ENCODE measurements at places on chromosomes 3 and 15.

GRCh38 chr3:101069901-101070798 is 76.9 kb upstream of the ABI3BP start:
- peak; percentile 51 for DNase-seq

GRCh38 chr3:156680243-156680914 is 6.0 kb downstream of the TIPARP start:
- no peak for DNase-seq

DNA sequence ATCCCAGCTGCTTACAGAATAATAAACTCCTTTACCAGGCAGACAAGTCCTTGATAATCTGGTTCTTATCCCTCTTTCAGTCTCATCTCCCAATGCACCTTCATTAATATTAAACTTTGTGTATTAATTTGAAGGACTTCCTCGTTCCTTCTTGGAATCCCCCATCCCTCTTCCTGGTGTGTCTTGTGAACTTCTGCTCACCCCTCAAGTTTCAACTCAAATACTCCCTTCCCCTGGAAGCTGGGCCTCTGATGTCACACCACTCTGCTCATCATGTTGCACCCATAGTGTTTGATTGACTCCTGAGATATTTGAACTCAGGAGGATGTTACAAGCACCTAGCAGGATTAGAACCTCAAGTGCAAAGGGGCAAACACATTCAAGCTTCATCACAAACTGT is 3.3 kb upstream of the STT3B start:
- no peak for DNase-seq

DNA sequence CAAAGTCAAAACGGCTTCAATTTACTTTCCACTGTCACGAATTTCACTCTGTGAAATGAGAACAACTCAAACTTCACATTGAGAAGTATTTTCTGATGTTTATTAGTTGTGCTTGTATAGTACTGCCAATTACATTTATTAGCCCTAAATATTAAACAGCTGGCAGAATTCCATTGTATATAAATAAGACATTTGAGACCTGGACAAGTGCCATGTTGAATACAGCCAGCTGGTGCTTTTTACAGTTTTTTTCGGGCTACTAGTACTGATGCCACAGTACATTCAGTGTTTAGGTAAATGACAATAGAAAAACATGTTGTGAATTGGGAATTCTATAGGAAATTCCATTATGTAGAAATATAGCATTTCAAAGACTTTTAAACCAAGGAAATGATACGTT is 79.0 kb downstream of the EPHA3 start:
- DNase-seq = no peak

DNA sequence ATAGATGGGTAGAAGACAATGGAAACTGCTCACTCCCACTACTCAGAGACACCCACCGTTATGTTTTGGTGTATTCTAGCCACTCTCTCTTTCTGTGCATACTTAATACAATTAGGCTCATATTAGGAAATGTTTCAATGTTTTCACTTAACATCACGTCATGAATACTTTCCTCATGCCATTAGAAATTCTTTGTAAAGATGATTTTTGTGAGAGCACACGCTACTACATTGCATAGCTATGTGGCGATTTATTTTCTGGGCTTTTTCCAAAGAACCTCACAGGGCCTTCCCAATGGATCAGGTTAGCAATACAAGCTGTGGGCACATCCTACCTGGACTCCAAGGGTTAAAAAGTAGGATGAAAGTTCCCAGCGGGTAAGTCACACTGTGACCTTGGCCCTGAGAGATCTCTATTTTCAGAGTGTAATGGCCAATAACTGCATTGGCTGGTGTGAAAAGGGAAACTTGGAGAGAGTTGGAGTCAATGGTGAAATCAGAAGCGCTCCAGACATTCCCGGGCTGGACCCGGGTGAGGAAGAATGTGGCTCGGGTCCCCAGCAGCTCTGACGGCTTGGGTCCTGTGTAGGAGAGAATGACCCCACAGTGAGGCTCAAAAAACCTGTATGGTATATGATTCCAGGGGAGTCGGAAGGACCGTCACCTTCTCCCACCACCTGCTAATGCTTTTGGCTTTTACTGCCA is 25.8 kb upstream of the TGM5 start:
- DNase-seq = no peak

DNA sequence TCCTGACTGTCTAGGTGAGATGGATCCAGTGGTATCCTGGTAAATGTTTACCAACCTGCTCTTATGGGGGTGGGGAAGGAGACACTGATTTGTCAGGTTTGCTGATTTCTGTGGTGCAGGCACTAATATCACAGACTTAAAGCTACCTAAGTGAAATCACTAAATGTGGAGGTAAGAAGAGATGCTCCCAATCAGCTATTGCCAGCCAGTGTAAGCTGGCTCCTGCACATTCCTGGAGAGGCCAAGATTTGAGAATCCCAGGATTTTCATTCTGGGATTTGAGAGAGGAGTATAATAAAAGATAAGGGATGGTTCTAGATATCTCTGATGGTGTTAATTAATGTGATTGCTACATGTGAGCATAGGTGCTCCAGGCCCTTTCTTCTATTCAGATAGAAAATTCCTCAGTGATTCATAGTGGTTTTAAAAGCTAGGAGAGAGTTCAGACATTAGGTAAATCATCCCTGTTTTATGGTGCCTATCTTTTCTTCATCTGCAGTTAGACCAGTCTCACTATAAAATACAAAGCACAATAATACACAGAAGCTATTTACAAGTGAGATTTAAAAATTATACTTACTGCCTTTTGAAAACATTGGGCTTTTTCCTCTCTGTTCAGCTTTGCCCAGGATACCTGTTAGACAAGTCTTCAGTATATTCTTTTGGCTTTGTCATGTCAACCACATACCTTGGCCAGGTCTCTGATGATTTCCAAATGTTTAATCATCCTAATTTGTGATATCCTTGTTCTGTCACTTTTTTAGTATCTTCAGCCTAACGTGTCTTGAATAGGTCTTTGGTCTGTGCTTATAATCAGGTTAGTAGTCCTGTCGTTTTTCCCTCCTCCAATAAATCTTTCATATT is 90.9 kb downstream of the MBNL1 start:
- no peak for DNase-seq

DNA sequence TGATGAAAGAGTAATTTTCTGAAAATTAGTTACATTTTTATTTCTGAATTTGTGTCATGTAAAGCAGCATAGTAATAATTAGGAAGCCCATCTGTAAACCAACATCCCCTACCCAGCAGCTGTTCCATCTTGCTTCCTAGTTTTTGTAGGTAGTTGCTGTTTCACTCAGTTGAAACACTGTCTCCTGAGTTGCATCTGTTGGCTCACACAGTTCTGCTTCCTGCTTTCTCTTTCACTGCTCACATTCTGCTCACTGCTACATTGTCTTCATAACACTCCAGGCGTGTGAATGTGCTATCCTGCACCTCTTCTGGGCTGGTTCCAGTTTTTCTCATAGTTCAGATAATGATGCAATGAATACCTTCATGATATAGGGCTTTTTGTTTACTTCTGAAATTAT is 123.4 kb downstream of the EPHB1 start:
- peak; percentile 84 for DNase-seq

DNA sequence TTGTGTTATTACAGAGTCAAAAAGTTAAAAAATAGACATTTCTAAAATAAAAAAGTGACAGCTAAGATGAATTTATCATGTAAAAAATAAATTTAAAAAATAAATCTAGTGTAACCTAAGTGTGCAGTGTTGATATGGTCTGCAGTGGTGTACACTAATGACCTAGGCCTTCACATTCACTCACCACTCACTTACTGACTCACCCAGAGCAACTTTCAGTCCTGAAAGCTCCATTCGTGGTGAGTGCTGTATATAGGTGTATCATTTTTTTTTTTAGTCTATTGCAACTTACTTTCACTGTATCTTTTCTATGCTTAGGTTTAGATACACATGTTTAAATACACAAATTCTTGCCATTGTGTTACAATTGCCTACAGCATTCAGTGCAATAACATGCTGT is 459.4 kb upstream of the ROBO1 start:
- DNase-seq = no peak

DNA sequence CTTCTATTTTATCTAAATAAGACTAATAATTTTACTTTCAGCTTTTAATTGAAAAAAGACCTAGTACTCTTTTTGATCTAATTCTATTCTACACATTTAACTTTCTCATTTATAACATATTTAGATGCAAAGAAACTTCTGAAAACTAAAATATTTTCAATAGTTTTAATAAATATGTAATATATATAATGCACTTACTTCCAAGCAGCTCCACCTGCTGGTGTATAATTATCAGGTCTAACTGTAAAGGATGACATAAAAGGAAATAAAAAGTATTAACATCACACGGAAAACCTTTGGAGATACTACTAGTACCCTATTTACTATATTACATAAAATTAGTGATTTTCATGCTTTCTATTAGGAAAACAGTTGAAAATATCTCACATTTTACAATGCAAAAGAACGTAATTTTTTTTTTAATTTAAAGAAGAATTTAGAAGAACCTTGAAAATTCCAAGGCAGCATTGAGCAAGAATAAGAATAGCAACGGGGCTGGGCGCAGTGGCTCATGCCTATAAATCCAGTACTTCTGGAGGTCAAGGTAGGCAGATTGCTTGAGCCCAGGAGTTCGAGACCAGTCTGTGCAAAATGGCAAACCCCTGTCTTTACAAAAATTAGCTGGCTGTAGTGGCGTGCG is 10.2 kb downstream of the PLSCR5 start:
- no peak for DNase-seq

GRCh38 chr3:144312702-144313101 is 341.1 kb downstream of the DIPK2A start:
- no peak for DNase-seq

DNA sequence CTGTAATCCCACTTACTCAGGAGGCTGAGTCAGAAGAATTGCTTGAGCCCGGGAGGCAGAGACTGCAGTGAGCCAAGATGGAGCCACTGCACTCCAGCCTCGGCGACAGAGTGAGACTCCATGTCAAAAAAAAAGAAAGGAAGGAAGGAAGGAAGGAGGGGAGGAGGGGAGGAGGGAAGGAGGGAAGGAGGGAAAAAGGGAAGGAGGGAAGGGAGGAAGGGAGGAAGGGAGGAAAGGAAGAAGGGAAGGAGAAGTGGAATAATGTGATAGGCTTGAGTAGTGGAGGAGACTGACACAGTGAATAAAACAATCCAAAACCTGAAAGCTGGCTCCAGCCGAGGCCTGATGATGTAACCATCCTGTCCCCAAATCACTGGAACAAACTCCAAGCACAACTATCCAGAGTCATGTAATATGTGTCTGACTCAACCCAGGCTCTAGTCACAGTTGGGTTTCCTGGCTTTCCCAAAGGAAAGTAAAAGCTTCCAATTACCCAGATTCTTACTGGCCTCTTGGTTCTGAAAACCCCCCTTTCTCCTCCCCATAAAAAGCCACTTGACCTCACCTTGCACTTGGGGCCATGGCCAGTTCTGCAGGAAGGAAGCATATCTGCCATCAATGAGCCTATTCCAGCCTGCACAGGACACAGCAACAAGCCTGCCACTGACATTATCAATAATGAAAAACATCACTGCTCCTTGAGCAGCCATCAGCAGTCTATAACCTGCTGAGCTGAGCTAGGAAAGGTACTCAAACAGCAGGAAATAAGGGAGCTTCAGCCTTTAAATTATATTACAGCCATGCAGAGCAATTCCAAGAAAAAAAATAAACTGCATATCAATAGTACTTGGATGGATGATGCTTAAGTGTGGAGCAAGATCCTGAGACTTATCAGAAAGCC is 48.3 kb downstream of the MB21D2 start:
- DNase-seq = no peak

GRCh38 chr15:79028411-79028964 is 62.1 kb downstream of the RASGRF1 start:
- DNase-seq = no peak

GRCh38 chr15:91422797-91423196 is 322.7 kb downstream of the SV2B start:
- DNase-seq = no peak

DNA sequence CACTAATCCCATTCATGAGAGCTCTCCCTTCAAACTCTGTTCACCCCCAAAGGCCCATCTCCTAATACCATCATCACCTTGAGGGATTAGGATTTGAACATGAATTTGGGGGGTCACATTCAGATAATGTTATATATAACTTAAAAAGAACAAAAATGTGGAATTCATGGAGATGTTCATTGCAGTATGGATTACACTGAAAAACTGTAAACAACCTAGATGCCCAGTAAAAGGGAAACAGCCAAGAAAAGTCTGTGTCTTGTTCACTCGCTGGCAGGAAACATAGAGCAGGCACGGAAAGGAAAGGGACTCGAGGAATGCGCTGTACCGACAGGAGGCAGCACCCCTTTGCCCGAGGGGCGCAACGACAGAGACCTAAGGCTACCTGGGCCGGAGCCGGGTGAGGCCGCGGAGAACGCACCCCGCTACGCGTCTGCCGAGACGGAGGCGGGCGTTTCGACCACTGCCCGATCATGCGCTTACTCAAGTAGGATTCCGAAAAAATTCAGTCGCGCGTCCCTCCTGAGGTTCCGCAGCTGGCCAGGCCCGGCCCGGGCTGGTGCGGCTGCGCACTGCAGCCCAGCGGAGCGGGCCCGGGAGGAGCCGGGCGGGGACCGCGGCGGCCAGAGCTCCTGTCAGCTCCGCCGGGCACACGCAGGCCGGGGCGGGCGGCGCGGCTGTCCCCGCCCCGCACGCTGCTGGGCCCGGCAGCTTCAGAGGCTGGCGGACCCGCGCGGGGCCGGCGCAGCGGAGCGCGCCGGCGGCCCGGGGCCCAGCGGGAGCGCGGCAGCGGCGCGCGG is 862 bp upstream of the MAN2A2 start:
- DNase-seq = peak; percentile 79

GRCh38 chr15:91917686-91918360 is 64.3 kb downstream of the SLCO3A1 start:
- no peak for DNase-seq

- no peak for DNase-seq
These were observed 11.5 kb upstream of the RPS17 start for GRCh38 chr15:82551646-82552247.
